Hepatocyte (in vitro differentiated cells): ENCODE measurements at places on chromosomes 11 and 22. TPM values are rescaled to one million over a fixed set of nuclear protein-coding genes. Genes with fewer than 3 reads are reported as not detected.
A peak's percentile ranks its signal among the peaks of the same experiment; 100 is the strongest.

Gene APOL4
- total RNA-seq: 1.0 and 2.8 TPM in 2 replicates

Gene BAD
- 52.0 and 74.3 TPM in 2 replicates for total RNA-seq

Gene DEUP1
- 0.40 and 0.47 TPM in 2 replicates for total RNA-seq

Gene GRAP2
- total RNA-seq: 0.12 TPM in 1 of 2 replicates, not detected in the other

Gene SELENOO
- total RNA-seq: 27.3 and 31.6 TPM in 2 replicates

Gene PHF21A
- 27.7 and 30.4 TPM in 2 replicates for total RNA-seq

Gene CCDC188
- total RNA-seq: not detected in 2 replicates

Gene MUC2
- total RNA-seq: 6.7 and 18.2 TPM in 2 replicates

Gene SMC1B
- not detected in 2 replicates for total RNA-seq

Gene TMA7B
- total RNA-seq: not detected in 2 replicates

Gene ARHGAP20
- 2.6 and 4.8 TPM in 2 replicates for total RNA-seq

Gene YPEL1
- 1.9 and 2.0 TPM in 2 replicates for total RNA-seq

Gene MS4A3
- total RNA-seq: not detected in 2 replicates

Gene PNPLA5
- 0.57 TPM in 1 of 2 replicates, not detected in the other for total RNA-seq

Gene CCDC34
- 6.8 and 7.5 TPM in 2 replicates for total RNA-seq

- no peak for DNase-seq
Measured at GRCh38 chr11:16012125-16012751, 344.1 kb downstream of the SOX6 start.

GRCh38 chr11:133606124-133606523, 73.8 kb upstream of the OPCML start:
- no peak for DNase-seq

DNA sequence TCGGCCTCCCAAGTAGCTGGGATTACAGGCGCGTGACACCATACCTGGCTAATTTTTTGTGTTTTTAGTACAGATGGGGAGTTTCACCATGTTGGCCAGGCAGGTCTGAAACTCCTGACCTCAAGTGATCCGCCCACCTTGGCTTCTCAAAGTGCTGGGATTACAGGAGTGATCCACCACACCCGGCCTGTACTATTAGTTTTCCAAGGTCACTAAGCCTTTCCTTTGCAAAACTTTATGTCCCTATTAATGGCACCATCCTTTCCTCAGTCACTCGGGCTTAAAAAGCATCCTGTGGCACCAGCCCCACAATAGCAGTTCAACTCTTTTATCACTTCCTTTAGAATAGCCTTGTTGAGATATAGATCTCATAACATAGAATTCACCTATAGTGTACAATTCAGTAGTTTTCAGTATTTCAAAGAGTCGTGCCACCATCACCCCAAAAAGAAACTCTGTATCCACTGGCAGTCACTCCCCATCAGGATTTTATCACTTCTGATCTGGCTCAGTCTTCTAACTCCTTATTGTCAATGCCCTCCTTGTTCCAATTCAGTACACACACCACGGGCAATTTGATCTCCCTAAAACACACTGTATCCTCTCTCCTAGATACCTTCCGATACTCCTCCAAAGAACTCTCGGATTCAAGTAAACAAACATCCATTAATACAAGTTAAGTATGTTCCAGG, 921 bp upstream of the BCL2L13 start:
- DNase-seq: peak; percentile 4

DNA sequence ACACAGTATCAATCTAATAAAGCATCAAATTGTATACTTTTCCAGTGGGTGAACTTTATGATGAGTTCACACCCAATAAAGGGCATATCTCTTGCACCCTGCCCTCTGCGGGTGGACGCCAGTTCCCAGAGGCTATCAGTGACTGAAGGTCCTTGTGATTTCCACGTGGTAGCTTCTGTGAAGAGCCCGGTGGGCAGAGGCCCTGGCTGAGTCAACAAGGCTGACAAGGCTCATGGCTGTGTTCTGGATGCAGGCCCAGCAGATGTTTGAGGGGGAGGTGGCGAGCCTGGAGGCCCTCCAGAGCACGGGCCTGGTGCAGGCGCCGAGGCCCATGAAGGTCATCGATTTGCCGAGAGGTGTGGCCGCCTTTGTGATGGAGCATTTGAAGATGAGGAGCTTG, 71.4 kb downstream of the PIWIL3 start:
- peak; percentile 56 for DNase-seq

DNA sequence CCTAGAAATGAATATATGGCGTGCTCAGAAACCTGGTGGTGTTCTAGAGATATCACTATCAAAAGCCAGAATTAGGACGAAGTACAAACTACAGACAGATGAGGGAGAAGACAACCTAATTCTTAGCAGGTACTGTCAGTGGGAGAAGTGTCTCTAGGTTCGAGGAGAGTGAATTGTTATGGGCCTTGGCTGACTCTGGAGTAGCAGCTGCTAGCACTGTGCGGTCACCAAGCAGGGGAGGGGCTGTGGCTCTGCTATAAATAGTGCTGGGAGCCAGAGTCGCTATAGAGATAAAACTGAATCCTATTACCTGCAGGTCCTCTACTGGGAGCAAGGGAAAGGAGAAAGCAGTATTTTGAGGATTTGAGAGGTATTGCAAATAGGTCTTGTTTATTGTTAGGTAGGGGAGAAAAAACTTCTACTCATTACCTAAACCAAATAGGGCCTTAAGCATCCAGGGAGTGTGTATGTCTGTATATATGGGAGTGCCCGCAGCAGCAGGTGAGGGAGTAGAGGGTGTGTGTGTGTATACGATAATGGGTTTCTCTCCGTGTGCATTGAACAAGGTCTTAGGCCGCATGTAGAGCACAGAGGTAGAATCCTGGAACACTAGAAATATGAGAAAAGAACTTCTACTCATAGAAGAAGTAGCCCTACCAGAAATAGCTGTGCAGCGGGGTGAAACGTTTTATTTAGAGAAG, 2.2 kb downstream of the MADD start:
- no peak for DNase-seq

- no peak for DNase-seq
Measured at GRCh38 chr11:1308743-1309497, 512 bp downstream of the TOLLIP start.

GRCh38 chr11:3153291-3153861, 11.7 kb downstream of the OSBPL5 start:
- peak; percentile 38 for DNase-seq

DNA sequence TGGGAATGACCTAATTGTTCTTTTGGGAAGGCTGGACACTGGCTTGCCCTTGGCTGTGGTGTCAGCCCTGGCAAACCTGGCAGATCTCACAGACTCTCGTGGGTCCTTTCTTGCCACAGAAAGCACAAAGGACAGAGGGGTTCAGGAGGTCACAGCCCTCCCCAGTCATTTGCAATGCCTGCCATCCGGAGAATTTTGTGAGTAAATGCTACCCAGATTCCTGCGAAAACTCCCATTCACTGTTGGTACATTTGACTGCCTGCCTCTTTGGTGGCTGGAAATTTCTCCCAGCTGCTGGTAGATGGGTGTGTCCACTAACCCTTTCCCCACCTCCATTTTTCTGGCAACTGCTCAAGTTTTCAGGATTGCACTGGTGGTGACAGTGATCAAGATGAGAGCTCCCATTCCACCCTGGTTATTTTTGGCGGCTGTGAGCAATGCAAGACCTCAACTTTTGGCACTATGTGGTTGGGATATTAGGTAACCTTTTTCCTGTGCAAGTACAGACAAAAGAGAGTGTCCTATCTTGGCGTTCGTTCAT, 155.7 kb downstream of the NAV2 start:
- DNase-seq: peak; percentile 34

- no peak for DNase-seq
Measured at GRCh38 chr11:76379807-76380158, 1.1 kb downstream of the THAP12 start.

DNA sequence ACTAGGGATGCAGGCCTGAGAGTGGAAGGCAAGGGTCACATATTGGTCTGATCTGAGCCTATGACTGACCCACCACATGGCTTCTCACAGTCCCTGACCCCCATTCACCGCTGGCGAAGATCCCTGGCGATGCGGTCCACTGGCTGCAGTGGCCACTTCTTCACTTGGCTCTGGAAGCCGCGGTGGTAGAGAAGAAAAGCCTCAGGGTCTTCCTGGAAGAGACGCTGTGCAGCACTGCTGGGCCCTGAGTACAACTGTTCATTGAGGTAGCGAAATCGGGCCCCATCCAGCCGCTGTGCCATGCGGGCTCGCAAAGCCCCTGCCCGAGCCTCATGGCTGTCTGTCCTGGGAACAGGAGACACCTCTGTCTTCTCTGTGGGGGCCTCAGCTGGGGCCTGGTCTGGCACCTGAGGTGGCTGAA, 2.4 kb downstream of the RRP8 start:
- no peak for DNase-seq

DNA sequence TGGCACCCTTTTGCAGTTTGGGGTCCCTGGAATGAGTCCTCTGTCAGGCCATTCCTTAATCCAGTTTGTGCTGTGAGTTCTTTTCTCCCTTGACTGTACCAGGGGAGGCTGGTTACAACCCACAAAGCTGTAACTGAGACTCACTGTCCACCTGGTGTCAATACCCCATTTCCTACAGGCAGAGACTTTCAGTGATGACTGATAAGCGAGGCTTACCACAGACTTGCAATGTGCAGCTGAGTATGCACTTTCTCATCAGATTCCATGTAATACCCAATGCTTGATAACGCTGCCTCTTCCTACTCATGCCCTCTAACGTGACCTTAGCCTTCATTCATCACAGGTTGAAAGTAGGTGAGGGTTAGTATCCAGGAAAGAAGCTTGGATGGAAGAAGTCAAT, 120.1 kb downstream of the INSC start:
- no peak for DNase-seq

GRCh38 chr11:92159931-92160330, 64.7 kb upstream of the FAT3 start:
- no peak for DNase-seq

GRCh38 chr22:33656808-33657628, 263.3 kb downstream of the LARGE1 start:
- DNase-seq: no peak

- DNase-seq: peak; percentile 34
Measured at GRCh38 chr11:118353084-118353710, 6.2 kb upstream of the UBE4A start.

DNA sequence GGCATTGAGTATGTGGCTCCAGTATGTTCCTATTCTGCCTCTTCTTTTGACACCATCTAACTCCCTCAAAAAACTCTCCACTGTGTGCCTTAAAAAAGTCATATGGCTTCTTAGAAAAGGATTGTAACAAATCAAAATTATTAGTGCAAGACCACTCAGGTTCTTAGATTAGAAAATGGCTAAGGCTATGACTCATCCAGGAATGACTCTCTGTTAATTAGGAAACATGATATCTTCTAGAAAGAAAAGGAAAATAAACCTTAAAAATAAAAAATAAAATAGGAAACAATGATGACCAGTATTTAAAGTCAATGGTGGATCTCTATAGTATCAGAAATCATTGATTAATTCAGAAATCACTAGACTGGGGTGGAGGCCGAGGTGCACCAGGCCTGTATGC, 21.7 kb downstream of the SLC25A17 start:
- DNase-seq: no peak

GRCh38 chr11:16883174-16883573, 131.0 kb downstream of the PLEKHA7 start:
- DNase-seq: no peak

DNA sequence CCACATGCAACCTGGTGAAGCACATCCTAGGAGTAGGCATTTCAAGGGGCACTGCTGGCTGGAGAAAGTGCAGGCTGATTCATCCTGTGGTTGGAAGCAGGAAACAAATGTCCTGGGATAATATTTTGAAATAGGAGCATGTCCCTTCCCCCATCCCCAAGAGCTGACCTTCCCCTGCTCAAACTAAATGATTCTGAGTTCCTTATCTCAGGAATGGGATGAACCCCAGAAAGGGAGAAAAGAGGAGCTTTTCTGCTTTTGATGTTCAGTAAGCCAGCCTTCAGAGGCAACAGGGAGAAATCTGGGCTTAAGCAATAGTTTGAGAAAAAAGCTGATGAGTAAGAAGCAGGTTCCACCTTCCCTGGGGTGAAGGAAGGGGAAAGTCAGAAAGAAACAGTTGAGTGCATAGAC, 19.5 kb upstream of the SPON1 start:
- DNase-seq: no peak

DNA sequence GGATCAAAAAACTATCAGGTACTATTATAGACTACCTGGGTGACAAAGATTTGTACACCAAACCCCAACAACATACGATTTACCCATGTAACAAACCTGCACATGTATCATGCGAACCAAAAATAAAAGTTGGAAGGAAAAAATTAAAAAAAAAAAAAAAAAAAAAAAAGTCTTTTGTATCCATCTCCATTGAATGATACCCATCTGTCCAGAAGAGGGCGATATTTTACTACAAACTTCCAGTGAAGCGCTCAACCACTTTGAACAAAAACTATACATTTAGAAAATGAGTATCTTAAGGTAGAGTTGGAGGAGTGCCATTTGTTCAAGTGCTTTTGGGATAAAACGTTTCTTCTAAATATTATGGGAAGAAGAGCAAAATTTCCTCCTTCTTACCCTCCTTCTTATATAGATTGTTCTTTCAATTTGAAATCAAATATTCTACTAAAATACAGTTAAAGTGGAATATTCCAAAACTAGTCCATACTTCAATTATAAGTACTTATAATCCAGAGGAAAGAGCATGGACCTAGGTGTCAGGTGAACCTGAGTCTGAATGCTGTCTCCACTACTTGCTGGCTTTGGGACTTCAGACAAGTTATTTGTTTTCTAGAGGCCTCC, 23.3 kb downstream of the ARL14EP start:
- DNase-seq: peak; percentile 87

DNA sequence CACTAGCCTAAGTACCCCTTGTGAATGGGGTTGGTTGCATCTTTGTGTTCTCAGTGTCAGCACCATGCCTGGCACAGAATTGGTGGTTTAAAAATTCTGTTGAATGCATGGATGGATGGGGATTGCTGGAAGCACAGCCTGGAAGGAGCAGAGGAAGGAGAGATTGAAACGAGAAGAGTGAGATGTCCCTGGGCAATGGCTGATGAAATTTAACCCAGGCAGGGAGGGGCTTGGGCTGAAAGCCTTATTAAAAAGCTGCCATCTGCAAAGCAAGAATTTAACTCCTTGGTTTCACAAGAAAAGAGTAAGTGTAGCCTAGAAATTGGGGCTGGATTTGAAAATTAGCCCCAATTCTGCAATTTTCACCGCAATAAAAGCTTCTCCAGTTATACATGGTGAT, 126.7 kb downstream of the TEAD1 start:
- no peak for DNase-seq

GRCh38 chr22:49597428-49598039, 230.1 kb downstream of the BRD1 start:
- DNase-seq: no peak

GRCh38 chr11:107702723-107703122, 9.1 kb downstream of the SLN start:
- DNase-seq: no peak

- no peak for DNase-seq
Measured at GRCh38 chr11:96242191-96242847, 100.7 kb downstream of the MAML2 start.

- no peak for DNase-seq
Measured at GRCh38 chr22:17403906-17404305, 34.6 kb downstream of the CECR2 start.

DNA sequence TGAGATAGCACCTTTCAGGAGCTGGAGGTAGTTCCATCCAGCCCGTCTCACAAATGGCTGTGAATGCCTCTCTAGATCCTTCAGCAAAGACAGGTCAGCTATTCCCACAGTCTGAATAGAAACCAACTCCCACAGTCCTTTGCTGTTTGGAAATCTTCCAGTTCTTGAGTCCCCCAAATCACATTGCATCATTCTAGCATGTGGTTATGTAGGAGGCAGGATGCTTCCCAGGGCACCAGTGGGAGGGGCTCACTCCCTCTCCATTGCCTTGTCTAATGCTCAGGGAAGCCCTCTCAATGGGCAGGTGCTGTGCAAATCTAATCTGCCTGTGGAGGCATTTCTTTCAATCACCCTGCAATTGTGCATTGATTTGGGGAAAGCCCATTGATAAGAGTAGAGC, 14.6 kb downstream of the NAV2 start:
- peak; percentile 50 for DNase-seq
